ENCODE measurements at places on chromosomes 11 and 22.

GRCh38 chr11:117601006-117601708 is 195.9 kb downstream of the DSCAML1 start:
- DNase-seq = no peak

DNA sequence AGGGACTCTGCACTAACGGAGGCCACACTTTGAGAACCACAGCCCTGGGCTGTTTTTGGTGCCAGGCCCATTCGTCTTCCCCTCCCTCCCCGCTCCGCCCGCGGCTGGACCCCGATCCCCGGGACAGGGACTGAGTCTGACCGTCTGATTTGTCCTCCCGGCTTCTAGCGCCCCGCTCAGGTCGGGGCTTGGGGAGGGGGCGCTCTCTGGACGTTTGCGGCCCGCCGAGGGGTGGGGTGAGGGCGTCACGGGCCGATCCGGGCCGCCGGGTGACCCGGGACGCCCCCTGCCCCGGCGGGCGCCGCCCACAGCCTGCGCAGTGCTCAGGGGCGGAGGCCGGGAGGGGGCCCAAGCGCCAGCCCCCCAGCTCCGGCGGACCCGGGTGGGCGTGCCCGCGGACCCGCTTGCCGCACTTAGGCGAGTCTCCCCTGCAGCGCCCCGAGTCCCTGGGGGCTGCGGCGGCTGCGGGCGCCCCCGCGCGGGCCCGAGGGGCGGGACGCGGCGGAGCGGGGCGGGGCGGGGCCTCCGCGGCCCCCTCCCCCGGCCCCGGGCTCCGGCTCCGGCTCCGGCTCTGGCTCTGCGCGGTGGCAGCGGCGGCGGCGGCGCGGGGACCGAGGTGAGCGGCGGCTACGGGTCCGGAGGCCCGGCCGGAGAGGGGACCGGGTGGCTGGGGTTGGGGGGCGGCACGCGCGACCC is 33.7 kb upstream of the PRR5 start:
- no peak for DNase-seq

DNA sequence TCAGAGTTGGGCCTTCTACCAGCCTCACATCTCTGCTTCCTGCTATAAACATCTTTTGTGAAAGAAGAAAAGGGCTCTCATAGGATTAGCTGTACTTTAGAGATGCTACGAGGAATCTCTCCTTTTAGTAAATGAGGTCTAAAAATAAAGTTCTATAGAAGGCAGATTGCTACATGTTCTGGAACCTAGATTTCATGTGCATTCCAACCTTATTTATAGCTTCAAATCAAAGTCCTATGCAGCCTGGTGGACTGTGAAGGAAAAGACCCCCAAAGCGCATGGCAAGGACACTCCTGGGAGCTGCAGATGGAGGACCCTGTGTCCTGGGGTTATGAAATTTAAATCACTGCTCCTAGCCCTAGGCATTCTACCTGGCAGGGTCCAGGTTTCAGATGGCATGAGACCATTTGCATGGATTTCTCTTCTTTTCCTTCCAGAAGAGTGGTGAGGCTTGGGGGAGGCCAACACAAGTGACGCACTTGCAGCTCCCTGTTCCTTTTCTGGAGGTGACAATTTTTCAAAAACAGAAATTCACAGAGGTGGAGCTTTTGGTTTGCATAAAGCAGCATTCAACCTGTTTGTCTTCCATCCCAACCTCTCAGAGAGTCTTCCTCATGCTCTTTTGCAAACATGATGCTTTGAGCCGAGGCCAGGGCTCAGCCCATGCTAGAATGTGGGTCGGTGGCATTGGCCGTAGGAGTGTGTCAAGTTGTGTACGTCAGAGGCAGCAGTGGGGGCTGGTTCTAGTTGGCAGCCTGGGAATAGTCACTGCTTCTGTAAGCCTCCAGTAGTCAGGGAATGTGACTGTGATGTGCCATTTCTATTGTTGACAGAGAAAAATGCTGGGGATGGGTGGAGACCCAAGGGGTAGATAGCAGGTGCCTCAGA is 6.3 kb downstream of the CRY2 start:
- DNase-seq = no peak

GRCh38 chr22:19984201-19984753 is 32.3 kb downstream of the ARVCF start:
- DNase-seq = no peak

- DNase-seq = no peak
Measured at GRCh38 chr11:70031631-70032469, 46.3 kb upstream of the ANO1 start.

Measured in cardiac fibroblast (primary cell).